ENCODE measurements at places on chromosomes 12 and 14.

- no peak for DNase-seq
These were observed 13.6 kb upstream of the TEX22 start for GRCh38 chr14:105384605-105385321.

DNA sequence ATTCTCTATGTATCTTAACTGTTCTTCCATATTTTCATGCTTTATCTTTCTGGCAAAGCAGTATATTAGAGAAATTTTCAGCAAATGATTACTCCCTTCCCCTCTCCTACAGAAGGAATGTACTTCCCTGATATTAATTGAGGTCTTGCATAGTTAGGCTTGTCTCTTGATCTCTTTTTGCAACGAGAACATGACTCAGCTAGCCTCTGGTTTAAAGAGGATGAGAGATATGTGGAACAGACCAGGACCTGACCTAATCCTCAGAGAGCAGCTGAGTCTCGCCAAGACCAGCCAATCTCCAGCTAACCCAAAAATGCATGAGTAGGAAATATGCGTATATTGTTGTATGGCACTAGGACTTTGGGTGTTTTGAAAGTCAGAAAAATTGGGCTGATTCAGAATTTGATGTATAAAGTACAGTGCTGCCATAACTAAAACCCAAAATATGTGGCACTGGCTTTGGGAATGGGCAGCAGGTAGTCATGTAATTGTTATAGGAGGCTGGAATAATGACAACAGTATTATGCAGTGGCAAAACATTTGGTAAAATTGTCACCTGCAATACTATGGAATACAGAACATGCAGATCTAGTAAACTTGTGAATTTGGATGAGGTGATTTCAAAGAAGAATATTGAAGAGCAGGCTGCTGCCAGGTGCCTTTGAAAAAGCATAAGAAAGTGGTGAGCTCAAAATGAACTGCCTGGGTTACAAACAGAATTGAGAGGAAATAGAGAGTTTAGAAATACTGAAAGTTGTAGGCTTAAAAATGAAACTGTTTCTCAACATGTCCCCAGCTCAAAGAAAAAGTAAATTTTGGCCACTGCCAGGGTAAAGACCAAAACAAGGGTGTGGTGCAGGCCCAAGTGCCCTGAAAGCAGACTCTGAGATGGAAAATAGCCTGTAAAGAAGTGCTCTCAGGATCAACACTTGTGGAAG is 9.3 kb upstream of the USP15 start:
- DNase-seq = no peak

GRCh38 chr12:108196319-108196718 is 67.2 kb downstream of the WSCD2 start:
- DNase-seq = no peak

- DNase-seq = no peak
These were observed 415.1 kb downstream of the TMEM121 start for GRCh38 chr14:105941226-105942166.

GRCh38 chr14:63992858-63993257 is 140.1 kb downstream of the SYNE2 start:
- no peak for DNase-seq

GRCh38 chr12:108888031-108888430 is 8.1 kb downstream of the DAO start:
- DNase-seq = no peak

DNA sequence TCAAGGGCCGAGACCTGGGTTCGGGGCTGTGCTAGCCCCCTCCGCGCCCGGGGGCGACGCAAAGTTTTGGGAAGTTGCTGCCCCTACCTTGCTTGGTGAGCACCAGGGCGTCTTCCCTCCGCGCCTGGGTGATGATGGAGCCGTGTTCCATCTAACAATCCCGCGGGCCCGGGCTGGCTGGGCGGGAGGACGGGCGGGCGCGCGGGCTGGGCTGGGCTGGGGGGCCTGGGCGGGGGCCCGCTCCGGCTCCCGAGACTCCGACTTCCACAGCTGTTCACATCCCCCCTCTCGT is 298 bp downstream of the CTDSP2 start:
- DNase-seq = peak; percentile 19

GRCh38 chr14:51504669-51505068 is 147.0 kb upstream of the FRMD6 start:
- no peak for DNase-seq

GRCh38 chr12:132562489-132563021 is 47.8 kb downstream of the LRCOL1 start:
- no peak for DNase-seq

GRCh38 chr14:37597538-37597913 is 2.1 kb downstream of the TTC6 start:
- DNase-seq = no peak

GRCh38 chr12:75327642-75328041 is 2.5 kb downstream of the CAPS2 start:
- no peak for DNase-seq

DNA sequence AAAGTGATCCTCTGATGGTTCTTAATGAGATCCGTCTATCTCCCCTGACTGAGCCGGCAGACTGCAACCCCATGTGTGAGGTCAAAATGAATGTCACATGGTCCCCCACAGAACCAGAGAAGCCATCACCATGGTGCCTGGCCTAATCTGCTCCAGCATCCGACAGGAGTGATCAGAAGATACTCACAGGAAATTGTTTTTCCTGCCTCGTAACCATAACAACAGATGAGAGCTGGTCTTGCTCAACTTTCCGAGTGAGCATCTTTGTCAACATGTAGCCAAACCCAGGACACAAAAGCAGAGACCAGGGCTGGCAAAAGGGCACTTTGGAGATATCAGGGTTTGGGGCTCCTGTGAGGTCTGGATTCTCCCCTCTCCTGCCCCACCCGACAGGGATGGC is 72.1 kb upstream of the C14orf180 start:
- DNase-seq = no peak

- DNase-seq = no peak
These were observed 94.1 kb downstream of the PAX9 start for GRCh38 chr14:36755756-36756155.

GRCh38 chr12:1643905-1644533 is 15.0 kb downstream of the WNT5B start:
- DNase-seq = no peak

GRCh38 chr14:92280554-92281262 is 42.3 kb upstream of the SLC24A4 start:
- DNase-seq = no peak

DNA sequence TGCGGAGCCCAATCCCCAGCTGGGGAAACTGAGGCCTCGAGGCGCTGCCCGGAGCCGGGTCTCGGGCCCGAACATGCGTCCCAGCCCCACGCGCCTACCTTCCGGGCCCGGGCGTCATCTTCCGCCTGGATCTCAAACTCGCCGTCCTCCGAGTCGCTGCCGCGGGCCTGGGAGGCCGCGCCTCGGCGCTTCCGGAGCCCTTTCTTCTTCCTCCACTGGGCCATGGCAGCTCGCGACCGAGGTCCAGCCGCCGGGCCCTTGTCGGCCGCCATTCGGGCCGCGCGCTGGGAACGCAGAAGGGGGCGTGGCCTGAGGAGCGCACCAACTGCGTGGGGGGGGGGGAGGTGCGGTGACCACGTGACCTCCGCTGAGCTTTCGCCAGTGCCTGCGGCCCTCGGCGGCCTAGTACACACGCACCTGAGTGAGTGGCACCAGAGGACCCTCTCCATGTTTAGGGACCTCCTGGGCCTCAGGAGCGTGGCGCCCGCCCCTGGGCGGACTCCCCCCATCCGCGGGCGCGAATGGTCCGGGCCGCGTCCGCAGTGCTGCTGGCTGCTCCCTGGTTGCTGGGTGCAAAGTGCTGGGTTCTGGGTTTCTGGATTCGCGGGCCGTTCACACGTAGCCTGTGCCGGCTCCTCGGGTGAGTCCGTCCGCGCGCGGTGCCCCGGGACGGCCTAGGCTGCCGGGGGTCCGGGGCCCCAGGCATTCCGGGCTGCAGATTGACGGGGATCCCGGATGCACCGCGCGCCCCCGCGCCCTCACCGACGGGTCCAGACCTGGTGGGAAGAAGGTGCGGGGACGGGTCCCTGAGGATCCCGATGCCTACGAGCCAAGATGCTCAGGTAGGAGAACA is at the start of the genes DDX54 and RITA1:
TSS of gene DDX54 (minus strand) at position 299 of the 853 bp plus-strand sequence. CDS start at position 272, 27 bp downstream.
TSS of gene RITA1 (plus strand) at position 542 of the 853 bp plus-strand sequence. CDS start 1,026 bp downstream, outside the sequence.
- peak; percentile 78 for DNase-seq

GRCh38 chr12:130288206-130288605 is 49.5 kb upstream of the PIWIL1 start:
- DNase-seq = no peak

DNA sequence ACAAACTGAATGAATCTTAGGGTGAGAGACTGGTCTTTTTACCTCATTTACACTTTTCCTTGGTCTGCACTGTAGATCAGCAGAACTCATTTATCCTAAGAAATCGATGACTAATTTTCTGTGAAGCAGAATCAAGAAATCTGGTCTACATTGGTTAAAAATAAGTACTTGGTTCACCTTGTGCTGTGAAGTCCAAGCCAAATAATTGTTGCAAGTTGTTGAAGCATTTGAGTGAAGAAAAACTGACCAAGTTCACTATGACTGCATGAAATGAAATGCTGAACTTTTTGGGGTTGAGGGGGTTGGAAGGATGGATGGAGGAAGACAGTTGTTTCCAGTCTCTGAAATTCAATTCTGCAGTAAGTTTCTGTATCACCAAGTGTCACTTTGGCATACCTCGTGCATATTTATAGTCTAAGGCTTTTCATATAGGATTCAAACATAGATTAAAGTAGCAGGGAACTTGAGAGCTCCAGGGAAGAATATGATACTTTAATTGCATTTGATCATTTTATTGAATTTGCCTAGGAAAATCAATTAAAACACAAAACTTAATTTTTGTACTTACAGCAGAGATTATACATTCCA is 75.0 kb downstream of the FAR2 start:
- no peak for DNase-seq

DNA sequence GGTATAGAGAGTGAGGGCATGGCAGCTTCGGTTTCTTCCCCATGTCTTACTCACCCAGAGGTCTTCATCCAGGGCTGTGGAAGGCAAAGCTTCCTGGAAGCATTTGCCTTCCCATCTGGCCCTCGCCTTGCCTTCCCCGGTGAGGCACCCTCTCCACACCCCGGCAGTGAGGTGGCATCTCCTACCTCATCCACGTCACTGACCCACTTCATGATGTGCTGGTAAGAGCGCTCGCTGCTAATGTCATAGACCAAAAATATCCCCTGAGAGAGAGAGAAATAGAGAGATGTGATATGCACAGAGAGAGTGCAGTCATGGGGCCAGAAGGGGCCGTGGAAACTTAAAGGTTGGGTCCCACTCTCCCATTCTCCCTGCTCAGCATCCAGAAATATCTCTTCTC is 8.3 kb upstream of the GPX2 start:
- no peak for DNase-seq

GRCh38 chr12:78430551-78430950 is 434.0 kb upstream of the SYT1 start:
- no peak for DNase-seq

DNA sequence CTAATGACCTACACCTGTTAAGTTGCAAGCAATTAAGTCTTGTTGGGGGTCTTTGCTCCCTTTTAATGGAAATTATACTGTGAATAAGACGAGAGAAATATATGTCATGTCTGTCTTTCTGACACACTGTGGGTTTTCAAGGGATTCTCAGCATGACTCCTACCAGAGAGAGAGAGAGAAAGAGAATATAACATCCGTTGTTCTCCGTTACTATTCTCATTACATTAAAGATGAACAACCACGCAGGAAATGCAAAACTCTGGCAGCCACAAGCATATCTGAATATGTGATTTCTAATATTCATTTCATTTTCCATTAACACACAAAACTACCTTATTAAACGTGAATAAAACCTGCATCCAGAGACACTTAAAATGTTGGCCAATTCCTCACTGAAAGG is 67.3 kb upstream of the EGLN3 start:
- DNase-seq = no peak

DNA sequence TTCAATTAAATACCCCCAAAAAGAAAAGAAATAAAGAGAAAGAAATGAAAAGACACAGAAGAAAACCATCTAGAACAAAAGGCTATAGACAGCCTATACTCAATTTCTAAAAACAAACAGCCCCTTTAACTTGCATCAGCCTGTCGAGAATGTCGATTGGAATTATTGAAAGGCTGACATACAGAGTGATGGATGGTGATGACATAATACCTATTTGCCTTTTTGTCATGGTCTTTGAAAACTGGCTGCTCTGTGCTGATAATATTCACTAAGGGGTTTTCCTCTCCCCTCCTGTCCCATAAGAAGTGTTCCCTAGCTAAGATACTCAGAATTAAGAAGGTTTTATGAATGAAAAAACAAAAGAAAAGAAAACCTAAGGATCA is 393.7 kb downstream of the SOX5 start:
- DNase-seq = no peak

GRCh38 chr12:65229441-65229840 is 49.0 kb upstream of the MSRB3 start:
- DNase-seq = no peak

- DNase-seq = no peak
These were observed 131.3 kb downstream of the PHLDA1 start for GRCh38 chr12:75900226-75900625.
